ENCODE measurements at places on chromosomes 16 and 17.

DNA sequence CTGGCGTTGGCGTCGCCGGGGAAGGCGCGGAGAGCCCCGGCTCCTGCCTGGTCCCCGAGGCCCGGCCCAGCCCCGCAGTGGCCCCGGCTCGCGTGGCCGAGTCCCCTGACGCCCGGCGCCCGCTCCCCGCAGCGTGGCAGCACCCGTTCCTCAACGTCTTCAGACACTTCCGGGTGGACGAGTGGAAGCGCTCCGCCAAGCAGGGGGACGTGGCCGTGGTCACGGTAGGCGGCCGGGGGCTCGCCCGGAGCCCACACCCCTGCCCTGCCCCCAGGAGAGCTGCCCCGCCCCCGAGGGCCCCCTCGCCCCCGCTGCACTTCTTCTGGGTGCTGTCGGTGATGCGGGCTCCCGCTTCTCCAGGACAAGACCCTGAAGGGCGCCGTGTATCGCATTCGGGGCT lies 466 bp downstream of the WDR90 start:
- no peak for DNase-seq

DNA sequence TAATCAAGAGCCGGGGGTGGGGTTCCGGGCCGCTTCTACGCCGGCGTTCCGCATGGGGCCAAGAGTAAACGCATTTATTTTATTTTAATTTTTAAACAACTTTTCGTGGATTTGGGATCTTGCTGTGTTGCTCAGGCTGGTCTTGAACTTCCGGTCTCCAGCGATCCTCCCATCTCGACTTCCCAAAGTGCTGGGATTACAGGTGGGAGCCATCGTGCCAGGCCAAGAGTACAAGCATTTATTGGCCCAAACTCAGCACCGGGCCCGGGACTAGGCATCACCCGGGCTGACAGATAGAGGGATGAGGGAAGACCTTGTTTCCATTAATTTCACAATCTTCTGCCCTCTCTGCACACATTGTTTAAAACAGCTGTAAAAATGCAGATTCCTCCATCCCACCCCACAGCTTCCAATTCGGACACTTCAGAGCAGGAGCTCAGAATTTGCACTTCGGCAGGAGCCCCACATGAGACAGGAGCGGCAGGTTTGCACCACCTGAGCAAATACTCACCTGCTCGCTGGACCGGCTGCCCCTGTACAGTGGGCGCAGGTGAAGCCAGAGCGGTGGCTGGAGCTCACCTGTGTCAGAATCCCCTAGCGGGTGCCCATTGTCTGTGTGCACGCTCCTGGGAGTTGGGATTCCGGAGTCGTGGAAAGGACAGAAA lies 663 bp upstream of the GINS2 start:
- DNase-seq, result no peak

DNA sequence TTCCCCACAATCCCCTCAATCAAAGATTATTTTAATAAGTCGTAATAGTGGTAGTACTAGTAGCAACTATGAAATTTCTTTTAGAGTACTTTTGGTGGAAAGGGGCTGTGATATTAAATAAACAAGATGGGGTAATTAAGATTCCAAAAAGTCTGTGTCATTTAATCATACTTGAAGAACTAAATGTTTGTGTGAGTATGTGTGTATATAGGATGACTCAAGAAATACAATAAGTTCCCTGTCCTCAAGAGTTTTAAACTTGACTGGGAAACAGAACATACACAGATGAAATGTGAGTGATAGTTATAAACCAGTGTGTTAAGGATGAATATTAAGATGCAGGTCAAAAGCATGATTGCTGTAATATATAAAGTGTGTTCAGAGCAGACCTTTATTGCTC lies 2.3 kb downstream of the ALDH3A2 start:
- peak; percentile 15 for DNase-seq

- peak; percentile 23 for DNase-seq
Measured at GRCh38 chr17:28345419-28346198, 10.0 kb downstream of the TNFAIP1 start.

DNA sequence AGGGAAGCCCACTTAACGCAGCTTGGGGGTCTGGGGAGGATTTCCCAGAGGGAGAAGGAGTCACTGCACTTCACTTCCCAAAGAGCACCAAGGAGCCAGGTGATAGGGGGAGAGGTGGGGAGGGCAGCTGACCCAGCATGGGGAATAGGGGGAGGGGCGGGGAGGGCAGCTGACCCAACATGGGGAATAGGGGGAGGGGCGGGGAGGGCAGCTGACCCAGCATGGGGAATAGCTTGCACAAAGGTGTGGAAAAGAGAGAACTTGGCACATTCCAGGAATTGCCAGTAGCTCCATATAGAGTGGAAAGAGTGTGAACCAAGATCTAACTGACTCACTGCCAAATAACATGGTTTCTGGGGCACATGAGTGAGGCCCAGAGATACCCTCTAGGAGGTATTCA lies 110.3 kb downstream of the CCT6B start:
- no peak for DNase-seq

DNA sequence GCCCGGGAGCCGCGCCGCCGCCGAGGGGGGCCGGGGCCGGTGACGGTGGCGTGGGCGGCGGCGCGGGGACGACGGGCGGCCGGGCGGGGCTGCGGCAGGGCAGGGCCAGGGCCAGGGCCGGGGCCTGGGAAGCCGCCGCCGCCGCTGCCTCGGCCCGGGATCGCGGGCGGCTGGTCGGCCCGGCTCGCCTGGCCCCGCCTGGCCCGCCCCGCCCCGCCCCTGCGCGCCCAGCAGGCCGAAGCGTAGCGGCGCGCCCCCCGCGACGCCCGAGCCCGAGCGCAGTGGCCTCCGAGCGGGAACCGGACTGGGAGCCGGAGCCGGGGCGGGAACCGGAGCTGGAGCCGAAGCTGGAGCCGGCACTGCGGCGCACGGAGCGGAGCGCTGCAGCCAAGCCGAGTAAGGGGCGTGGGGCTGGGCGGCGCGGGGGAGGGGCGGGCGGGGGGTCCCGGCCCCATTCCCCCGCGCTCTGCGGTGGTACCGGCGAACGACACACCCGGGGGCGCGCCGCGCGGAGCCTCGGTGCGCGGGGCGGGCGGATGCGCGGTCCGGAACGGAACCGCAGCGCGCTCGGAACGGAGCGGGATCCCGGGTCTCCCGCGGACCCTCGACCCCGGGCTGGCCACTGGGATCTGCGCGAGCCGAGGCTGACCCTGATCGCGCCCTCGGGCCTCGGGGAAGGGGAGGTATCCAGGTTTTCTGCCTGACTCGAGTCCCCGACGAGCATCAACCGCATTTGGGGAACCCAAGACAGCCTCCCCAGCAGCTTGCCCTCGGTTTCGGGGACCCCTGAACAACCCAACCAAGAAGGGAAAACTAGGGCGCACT lies at the start of gene BEAN1:
Gene BEAN1 (plus strand): TSS at position 260 of the 825 bp plus-strand sequence. CDS start 10,382 bp downstream, outside the sequence.
- DNase-seq, result peak; percentile 13

DNA sequence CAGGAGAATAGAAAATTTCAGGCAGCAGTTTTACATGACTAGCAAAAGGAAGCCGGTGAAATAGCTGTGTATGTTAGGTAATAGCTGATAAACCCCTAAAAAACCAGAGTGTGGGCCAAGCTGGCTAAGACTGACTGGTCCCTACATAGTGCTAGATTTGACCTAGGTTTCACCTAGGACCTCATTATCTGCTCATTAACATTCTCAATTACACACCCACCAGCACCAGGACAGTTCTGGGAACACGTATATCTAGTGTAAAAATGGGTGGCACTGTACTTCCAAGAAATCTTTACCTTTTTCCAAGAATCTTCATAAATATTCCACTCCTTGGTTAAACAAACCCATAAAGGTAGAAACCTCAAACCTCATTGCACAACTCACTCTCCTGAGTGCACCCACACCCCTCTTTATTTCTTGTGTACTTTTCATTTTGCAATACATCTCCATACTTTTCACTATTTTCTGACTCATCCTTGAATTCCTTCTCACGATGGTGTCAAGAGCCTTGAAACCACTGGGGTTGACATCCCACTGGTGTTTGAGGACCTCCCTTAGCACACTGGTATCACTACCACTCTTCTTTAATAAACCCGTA lies 262.7 kb upstream of the KCNJ16 start:
- DNase-seq, result peak; percentile 17

- DNase-seq, result peak; percentile 32
Measured at GRCh38 chr16:31202414-31203375, at the start of gene PYCARD. PYCARD (minus strand) TSS chr16:31202760; CDS start chr16:31202690, 70 bp downstream.

DNA sequence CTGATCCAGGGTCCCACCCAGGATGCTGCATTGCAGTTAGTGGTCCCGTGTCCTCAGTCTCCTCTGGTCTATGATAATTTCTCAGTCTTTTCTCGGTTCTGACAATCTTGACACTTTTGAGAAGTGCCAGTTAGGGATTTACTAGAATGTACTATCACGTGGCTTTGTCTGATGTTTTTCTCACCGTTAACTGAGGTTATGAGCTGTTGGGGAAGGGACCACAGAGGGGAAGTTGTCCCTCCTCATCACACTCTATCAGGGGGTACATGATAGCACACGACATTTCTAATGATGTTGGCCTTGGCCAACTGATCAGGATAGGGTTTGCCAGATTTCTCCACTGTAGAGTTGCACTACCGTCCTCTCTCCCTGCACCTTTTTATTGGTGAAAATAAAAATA lies 250.9 kb upstream of the SDK2 start:
- DNase-seq, result no peak

GRCh38 chr17:3754458-3755334 lies 31.0 kb downstream of the HASPIN start:
- DNase-seq, result no peak

- DNase-seq, result peak; percentile 32
Measured at GRCh38 chr16:86519649-86520316, 9.5 kb downstream of the FOXF1 start.

DNA sequence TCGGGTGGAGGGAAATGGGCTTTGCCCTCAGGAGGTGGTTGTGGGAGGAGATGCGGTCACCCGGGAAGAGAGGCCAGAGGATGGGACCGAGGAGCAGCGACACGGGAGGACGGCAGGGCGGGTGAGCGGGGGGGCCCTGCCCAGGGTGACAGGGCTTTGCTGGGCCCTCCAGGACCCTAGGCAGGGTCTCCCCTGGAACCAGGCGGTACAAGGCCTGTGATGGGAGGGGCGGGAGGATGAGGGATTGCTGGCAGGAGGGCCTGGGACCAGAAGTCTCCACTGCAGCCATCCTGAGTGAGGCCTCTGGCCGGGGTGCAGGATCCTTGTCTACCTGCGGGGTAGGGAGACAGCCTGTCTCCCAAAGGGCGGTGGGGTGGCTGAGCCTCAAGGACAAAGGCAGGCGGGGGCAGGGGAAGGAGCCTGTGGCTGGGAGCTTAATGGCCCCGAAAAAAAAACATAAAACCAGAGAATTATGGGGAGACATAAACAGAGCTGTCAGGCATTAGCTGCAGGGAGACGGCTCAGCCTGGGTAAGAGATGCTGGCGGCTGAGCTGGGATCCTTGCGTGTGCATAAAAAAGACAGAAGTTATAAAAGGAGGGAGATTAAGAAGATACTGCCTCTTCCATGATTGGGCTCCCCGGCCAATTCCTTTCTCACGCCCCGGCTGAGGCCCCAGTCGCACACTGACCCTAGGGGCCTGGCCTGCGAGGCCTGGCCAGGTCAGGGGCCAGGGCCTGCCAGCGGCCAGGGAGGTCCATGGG lies 66.7 kb downstream of the SREBF1 start:
- DNase-seq, result no peak

GRCh38 chr17:71117466-71117865 lies 948.1 kb downstream of the KCNJ2 start:
- peak; percentile 29 for DNase-seq

Measured in AG10803 (cell line).